ENCODE measurements at places on chromosomes 4 and X. TPM values are rescaled to one million over a fixed set of nuclear protein-coding genes. Genes with fewer than 3 reads are reported as not detected.
A peak's percentile ranks its signal among the peaks of the same experiment; 100 is the strongest.

DNA sequence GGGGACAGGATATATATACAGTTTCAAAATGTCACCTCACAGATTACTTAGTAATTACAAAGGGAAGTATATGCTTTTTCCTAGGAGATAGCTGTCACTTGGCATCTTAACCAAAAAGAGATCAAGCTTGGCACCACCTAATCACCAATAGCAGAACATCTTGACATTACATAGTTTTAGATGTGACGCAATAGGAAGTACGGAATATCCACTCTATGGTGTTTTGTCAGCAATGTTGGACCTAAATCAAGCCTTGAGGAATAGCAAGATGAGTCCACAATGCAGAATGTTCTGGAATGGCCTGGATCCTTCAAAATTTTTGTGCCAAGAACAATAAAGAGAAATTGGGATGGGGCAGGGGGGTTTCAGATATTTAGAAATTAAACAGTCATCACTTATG is 1488.2 kb downstream of the FSTL5 start:
- DNase-seq, result no peak

GRCh38 chr4:15495621-15496020 is 25.9 kb downstream of the CC2D2A start:
- no peak for DNase-seq

DNA sequence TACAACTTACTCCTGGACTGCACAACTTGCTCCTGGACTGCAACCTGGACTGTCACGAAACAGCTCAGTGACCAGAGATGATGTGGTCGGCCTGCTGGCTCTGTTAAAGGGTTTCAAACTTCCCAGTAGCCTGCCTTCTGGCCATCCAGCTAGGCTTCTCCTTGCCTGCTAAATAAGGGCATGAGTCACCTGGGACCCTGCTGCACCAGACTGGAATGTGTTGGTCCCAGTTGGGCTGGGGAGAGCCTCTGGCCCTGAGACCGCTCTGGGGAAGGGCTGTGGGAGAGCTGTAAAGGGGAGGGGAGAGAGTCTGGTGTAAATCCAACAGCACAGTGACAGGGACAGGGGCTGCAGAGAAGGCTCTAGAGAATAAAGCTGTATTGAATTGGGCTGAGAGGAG is 165.8 kb downstream of the VSIG4 start:
- DNase-seq, result no peak

DNA sequence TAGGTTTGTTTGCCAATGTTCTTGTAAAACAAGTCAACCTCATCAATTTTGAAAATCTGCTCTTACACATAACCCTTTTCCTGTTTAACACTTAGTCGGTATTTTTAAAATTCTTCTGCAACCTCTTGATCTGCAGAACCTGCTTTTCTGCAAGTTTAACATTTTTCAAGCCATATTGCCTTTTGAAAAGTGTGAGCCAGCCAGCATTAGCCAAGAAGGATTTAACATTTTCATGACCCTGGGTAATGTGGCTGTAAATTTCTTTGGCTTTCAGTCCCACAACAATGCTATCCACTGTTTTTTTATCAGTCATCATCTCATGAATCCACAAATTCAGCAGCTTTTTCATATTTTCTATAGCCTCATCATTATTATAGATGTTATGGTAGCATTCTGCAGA is 956.5 kb downstream of the FAT4 start:
- peak; percentile 20 for DNase-seq

DNA sequence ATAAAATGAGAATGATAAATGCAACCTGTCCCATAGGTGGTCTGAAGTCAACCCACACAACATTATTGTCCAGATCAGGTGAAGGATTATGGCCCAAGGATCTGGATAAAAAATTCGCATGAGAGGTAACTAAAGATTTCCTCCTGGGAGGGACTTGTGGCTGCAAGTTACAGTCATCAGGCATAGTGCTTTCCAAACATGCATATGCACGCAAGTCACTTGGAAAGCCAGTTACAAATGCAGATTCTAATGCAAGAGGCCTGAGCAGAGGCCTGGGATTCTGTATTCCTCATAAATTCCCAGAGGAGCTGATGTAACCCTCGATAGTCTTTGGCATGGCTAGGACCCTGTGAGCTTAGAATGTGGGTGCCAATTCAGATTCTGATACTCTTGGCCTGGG is 21.1 kb downstream of the HS3ST1 start:
- no peak for DNase-seq

GRCh38 chr4:96525898-96526297 is 686.0 kb downstream of the PDHA2 start:
- no peak for DNase-seq

GRCh38 chrX:19659929-19660328 is 144.6 kb upstream of the MAP3K15 start:
- no peak for DNase-seq

DNA sequence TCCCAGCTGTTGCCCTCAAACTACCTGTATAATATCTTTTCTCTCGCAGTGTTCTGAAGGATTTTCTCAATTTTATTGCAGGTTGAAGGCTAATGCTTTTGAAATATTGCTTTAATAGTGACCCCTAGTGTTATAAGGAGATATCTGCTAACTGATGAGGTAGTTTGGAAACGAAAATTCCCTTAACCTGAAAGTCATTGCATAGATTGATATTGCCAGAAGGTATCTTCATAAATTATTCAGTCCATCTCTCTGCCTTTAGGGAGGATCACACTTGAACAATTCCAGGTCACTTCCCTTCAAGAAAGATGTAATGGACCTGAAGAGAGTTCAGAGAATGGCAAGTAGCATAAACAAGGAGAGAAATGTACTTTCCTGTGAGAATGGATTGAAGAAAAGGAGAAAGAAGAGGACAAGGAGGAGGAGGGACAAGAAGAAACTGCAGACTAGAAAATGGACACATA is 44.1 kb downstream of the TIGD4 start:
- peak; percentile 47 for DNase-seq

- no peak for DNase-seq
These were observed 68.3 kb upstream of the TMEM150C start for GRCh38 chr4:82630079-82630478.

GRCh38 chr4:90745176-90745575 is 618.0 kb downstream of the CCSER1 start:
- DNase-seq, result peak; percentile 10

GRCh38 chrX:45154462-45154861 is 46.2 kb downstream of the DIPK2B start:
- DNase-seq, result no peak

GRCh38 chr4:152997771-152998487 is 61.8 kb downstream of the FHDC1 start:
- DNase-seq, result no peak

DNA sequence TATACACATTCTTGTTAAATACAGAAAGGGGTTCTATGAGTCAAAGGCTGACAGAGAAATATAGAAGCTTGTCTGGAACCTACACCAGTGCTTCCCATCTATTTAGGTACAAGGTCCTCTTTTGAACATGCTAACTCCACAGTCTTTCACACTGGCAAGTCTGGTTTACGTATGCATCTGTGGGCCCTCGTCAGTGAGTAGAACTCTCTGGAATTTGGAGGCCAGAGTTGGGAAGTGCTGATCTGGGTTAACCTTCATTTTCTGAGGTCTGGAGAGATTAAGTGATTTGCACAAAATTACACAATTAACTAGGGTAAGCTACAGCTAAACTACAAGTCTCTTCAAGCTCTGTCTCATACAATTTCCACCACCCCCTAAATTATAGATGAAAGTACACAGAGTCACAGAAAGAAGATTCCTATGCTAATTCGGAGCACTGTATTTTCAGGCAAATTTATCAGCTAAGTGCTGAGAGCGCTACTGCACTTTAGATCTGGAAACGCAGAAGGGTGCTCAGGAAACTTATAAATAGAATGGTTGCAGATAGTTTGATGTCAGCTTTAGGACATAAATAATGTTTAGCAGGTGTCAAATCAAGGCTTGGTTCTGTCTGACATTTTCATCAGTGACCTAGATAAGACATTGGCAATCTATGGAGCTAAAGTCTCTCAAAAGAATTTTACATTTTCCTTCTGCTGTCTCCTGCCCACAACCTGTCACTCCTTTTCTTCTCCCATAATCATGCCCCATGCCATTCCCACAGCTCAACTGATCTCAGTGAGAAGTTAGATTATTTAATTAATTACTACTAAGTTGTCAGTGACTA is 43.0 kb upstream of the PDLIM5 start:
- peak; percentile 48 for DNase-seq

DNA sequence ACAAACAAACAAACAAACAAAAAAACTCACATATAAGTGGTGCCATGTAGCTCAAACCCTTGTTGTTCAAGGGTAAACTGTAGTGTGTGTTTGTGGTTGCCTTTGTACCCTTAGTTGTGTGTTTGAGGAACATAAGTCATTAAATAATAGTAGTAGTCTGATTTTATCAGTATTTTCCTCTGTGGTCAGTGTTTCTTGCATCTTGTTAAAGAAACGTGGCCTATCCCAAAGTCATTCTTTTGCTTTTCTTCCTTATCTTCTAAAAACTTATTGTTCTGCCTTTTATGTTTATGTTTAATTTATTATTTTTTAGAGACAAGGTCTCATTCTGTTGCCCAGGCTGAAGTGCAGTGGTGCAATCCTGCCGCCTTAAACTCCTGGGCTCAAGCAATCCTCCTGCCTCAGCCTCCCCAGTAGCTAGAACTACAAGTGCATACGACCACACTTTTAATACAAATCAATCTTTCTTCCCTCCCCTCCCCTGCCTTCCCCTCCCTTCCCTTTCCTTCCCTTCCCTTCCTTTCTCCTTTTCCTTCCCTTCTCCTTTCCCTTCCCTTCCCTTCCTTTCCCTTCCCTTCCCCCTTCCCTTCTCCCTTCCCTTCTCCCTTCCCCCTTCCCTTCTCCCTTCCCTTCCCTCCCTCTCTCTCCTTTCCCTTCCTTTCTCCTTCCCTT is 26.4 kb downstream of the PRIMPOL start:
- DNase-seq, result no peak

- peak; percentile 58 for DNase-seq
These were observed 28.1 kb upstream of the MAN2B2 start for GRCh38 chr4:6546681-6547447.

GRCh38 chr4:138555584-138555983 is 313.4 kb upstream of the SLC7A11 start:
- peak; percentile 28 for DNase-seq

- DNase-seq, result peak; percentile 53
These were observed 74.5 kb downstream of the UCHL1 start for GRCh38 chr4:41331224-41331623.

DNA sequence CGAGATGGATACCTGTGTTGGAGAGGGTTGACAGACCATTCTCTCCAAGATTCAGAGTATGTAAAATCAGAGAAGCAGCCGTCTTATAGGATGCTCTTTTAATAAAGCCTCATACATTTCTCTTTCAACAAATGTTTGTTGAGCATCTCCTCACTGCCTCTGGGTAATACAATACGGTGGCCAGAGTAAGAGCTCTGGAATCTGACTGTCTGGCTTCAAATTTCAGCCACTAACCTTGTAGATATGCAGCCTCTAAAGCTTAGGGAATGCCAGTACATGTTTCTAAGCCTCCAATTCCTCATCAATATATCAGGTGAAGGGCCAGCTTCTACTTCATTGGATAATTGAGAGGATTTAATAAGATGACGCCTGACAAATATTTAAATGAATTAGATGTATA is 61.3 kb downstream of the CLNK start:
- DNase-seq, result peak; percentile 29

DNA sequence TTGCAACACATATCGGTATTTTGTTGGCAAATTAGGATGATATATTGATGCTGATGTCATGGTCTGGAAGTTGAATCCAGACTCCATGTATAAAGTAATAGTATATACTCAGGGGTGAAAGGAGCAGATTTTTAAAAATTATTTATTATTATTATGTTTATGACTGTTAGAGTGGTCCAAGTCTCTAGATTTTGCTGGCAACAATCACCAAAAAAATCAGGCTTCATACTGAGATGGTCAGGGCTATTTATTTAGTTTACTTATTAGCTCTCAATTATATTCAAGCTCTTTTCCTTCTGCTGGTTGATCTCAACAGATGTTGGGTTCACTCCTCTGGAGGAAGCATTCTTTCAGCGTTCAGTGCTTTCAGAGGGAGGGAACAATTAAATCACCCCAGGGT is 73.9 kb upstream of the VCX3B start:
- DNase-seq, result no peak

GRCh38 chr4:31784558-31784957 is 1064.4 kb downstream of the PCDH7 start:
- DNase-seq, result no peak

- no peak for DNase-seq
These were observed 19.3 kb upstream of the DUSP9 start for GRCh38 chrX:153627675-153628111.

- DNase-seq, result no peak
These were observed 47.5 kb upstream of the NSUN7 start for GRCh38 chr4:40702137-40702799.

DNA sequence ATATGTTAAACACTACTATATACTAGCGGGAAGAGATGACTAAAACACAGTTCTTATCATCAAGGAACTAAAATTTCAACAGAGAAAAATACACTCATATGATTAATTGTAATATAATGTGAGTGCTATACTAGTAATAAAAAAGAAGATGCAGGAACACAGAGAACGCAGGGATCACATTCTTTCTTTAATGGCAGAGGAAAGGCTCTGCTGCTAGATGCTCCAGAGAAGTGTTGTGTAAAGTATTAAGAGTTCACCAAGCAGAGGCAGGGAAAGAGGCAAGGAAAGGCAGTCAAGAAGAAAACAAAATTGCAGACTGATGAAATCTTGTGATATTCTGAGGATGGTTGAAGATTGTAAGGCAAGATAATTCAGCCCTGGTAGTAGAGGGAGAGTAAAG is 394.7 kb downstream of the PDGFC start:
- peak; percentile 21 for DNase-seq

GRCh38 chr4:149293046-149293649 is 522.5 kb downstream of the IQCM start:
- peak; percentile 27 for DNase-seq

- no peak for DNase-seq
These were observed 7.1 kb upstream of the CENPU start for GRCh38 chr4:184740980-184741391.

DNA sequence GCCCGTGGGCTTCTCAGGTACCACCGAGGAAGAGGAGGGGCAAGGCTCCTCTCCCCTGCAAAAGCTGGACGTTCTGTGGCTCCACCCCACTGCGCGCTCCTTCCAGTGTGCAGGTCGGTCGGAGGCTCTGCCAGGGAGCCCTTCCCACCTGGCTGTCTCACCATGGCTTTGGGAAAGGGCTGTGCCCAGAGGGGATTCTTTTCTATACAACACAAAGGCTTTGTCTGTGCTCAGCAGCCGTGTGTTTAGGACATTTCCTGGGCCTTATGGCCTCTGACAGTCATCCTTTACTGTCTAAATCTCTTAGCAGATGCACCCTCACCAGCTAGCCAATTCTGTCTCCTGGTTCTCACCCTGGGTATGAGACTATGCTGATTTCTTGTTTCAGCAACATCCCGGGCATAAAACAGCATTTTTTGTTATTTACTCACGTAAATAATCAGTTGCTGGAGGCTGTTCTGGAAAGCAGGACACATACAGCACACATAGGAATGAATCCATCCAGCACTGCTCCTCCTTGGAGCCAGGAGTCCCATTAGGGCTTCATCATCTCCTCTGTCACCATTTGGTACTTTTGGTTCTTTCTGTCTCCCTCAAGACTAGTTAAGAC is 20.4 kb upstream of the ATXN3L start:
- no peak for DNase-seq

GRCh38 chrX:104270916-104271512 is 16.3 kb upstream of the ESX1 start:
- DNase-seq, result no peak

The USP51 gene
- total RNA-seq, result 1.3 TPM

The RASL11B gene
- 0.26 TPM for total RNA-seq

The OPRPN gene
- not detected for total RNA-seq

The BBS12 gene
- total RNA-seq, result 7.4 TPM

The NAP1L5 gene
- total RNA-seq, result 8.9 TPM

The SEPSECS gene
- 12.4 TPM for total RNA-seq

The GPC3 gene
- 45.5 TPM for total RNA-seq

The PRDM8 gene
- total RNA-seq, result 8.8 TPM

The SLC6A8 gene
- total RNA-seq, result 9.8 TPM

The DDIT4L gene
- 6.4 TPM for total RNA-seq
